ENCODE measurements at places on chromosomes 12 and 14.

DNA sequence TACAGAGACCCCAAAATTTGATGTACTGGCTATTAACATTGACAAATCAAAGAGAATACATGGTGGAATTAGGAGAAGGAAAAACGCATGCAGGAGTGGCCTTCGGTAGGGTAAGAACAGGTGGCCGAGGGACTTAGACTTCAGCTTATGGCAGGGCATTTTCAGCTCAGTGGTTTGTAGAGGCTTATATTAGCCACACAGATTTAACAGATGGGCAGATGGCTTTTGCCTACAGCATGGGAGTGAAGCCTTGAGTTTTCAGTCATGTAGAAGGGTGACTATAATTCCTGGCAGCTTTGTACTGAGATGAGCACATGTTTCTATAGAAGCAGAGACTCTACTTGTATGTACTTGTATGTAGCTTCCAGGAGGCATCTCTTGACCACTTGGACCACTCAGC lies 40.9 kb upstream of the PLEKHA5 start:
- no peak for DNase-seq

GRCh38 chr14:77097006-77097699 lies 905 bp upstream of the CIPC start:
- DNase-seq = no peak

DNA sequence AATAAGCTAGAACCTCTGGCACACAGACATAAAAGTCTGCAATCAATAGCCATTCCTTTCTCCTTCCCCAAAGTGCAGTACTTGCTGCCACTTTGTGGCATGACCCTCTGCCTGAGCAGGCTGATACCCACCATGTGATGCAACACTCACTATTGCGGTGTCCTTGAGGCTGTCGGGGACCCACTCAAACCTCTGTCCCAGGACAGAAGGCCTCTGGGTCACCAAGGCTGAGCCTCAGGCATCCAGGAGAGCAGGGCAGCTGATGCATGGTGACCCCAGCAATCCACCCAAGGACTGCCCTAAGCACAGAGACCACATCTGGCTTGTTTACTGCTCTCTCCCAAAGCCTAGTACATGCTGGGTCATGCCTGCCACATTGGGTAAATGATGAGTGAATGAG lies 114.2 kb downstream of the DPF3 start:
- peak; percentile 19 for DNase-seq

DNA sequence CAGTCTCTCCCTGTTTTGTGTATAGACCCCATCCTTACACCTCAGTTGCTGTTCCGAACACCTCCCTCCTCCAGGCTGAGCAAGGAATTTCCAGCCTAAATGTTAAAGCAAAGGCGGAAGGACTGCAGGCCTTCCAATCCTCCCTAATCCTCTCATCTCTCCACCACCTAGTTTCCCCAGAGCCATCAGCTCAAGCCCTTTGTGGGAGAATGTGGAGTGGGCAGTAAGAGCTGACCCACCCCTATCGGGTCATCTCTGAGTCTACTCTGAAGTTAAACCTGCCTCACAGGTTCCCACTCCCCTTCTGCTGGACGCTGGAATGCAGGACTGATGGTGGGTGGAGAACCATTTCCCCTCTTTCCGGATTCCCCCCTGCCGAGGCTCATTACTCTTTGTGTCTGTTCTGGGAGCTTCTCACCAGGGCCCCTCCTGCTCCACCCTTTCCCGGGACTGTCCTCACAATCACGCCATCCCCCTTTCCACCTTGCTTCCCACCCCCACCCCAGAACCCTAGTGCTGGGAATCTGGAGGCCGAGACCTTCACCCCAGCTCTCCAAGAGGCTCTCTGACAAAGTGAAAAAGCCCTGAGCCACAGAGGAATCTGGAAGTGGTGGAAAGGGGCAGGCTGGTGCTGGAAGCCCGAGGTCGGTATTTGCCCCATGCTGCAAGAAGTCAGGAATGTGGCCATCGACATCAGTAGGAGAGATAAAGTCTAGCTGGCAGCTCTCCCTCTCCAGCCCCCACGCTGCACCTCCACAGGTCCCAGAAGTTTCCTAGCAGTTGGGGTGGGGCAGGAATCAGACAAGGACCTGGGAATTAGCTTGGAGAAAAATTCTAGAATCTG lies 3.3 kb upstream of the KRT18 start:
- peak; percentile 63 for DNase-seq
